ENCODE measurements at places on chromosomes 1 and 21.
A peak's percentile ranks its signal among the peaks of the same experiment; 100 is the strongest.

DNA sequence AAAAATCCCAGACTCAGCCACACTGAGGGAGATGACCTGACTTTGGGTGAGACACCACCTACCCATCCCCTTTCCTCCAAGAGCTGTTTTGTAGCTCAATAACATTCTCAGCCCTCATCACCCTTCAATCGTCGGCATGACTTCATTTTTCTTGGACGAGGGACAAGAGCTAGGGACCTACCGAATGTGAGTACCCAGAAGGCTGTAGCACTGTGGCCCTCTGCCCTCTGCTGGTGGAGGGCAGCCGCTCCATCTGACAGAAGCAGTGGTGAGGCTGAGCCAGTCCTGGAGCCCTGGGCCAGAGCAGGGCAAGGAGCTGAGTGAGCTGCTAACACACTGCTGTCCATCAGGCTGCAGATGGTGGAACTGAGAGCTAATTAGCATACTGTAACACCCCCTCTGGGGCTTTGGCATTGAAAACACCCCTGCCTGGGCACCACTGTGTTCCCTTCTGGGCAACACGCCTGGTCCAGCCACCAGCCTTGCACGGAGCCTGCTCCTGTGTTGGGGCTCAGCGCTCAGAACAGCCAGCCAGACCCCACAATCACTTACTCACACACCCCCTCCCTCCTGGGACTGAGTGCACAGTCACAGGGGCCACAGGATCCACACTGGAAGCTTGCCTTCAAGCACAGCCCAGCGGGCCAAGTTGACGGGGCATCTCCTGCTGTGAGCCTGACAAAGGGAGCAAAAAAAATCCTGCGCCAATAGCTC is 18.3 kb upstream of the ALPL start:
- peak; percentile 74 for DNase-seq

GRCh38 chr1:36781098-36781497 is 253.2 kb downstream of the GRIK3 start:
- no peak for DNase-seq

- DNase-seq = peak; percentile 59
Observed at GRCh38 chr1:99766378-99766800, at the start of gene FRRS1. TSS of gene FRRS1 (minus strand) at chr1:99766635. CDS start at chr1:99748768, 17,867 bp downstream.

GRCh38 chr1:155012776-155013602 is 10.4 kb downstream of the ZBTB7B start:
- DNase-seq = no peak

- DNase-seq = peak; percentile 7
Observed at GRCh38 chr1:1510912-1511532, 940 bp upstream of the ATAD3A start.

- no peak for DNase-seq
Observed at GRCh38 chr1:36453600-36454388, 3.5 kb upstream of the OSCP1 start.

- peak; percentile 21 for DNase-seq
Observed at GRCh38 chr1:102732927-102733326, 375.4 kb downstream of the COL11A1 start.

DNA sequence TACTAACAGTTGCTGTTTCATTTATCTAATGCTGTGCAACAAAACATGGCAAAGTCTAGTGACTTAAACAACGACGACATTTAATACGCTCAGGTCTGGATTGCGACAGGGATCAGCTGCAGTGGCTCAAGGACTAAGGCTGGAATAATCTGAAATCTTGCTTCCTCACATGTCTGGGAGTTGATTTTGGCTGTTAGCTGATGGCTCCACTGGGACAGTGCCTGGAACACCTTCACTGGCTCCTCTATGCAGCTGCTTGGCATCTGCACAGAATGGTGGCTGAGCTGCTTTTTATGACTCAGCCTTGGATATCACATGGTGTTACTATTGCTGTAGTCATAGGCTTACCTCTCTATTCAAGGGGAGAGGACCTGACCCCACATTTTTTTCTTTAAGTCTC is 24.0 kb upstream of the BTG3 start:
- no peak for DNase-seq

- DNase-seq = no peak
Observed at GRCh38 chr1:163655565-163655964, 333.8 kb downstream of the NUF2 start.

DNA sequence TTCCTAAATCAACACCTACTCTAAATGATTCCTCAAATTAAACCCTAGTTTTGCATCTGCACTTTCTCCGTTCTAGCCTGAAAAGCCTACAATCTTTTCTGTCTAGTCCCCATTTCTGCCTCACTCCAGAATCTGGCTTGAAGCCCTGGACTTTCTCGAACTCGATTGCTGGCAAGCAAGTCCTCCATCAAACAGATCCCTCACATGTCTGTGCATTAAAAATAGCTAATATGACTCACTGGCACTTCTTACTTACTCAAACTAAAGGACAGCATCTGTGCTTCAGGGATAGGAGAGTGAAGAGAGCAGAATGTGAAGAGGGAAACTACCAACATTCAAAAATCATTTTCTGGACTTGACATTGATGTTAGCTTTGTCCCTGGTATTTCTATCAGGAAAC is 51.8 kb upstream of the CXADR start:
- DNase-seq = peak; percentile 92

GRCh38 chr1:10621906-10622305 is 147.2 kb downstream of the PEX14 start:
- no peak for DNase-seq

DNA sequence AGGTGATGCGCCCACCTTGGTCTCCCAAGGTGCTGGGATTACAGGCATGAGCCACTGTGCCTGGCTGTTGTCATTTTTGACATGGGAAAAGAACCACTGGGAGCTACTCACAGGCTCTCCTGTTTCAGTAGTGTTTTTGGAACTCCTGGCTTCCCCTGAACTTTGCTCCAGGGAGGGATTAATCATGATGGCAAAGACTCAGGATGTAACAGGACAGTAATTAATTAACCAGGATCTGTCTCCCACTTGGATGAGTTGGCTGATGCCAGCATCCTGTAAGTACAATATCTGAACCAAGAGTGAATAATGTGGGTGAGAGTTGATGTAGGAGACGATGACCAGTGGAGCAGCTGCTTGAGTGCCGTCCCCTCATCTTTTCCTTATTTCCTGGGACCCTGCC is 4.9 kb downstream of the SFT2D2 start:
- no peak for DNase-seq

GRCh38 chr1:229068270-229068987 is 202.5 kb upstream of the RAB4A start:
- peak; percentile 27 for DNase-seq

- DNase-seq = no peak
Observed at GRCh38 chr1:4219826-4220225, 319.8 kb upstream of the C1orf174 start.

GRCh38 chr1:228863776-228864175 is 128.5 kb downstream of the RHOU start:
- DNase-seq = no peak

DNA sequence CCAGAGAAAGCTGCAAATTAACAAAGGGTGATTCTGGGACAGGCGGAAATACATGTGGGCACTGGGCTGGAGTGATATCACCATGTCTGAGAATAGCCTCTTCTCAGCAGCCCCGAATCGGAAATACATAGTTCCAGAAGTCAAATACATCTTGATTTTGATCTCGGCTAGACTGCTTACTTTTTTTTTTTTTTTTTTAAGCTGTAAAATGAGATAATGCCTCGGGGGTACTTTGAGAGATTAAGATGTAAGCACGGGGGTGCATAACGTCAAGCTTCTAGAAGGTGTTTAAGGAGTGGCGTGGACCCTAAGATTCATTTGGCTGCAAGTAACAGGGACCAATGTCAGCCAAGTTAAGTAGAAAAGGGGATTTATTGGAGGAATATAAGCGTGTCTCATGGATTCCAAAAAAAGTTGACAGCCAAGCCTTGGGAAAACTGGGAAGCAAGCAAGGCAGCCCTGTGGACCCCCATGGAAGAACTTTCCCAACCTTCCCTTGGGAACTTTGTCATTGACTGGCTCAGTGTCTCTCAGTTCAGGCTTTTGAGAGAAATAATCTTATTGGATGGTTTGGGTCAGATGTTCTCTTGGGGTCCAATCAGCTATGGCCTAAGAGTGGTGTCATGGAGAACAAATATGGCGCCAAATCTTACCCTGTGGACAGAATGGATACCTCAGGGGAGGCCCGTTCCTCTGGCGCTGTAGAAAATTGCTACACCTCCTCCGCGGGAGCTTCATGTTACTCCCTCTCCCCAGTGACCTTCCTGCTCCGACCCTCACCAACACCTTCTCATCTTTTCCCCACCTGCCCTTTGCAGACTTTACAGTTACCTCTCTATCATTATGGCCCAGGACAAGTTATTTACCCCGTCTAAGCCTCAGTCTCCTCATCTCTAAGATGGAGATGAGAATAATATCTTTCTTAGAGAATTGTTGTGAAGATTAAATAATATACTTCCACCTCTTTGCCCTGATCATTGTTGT is 186.6 kb downstream of the KAZN start:
- no peak for DNase-seq

GRCh38 chr1:154886281-154887015 is 16.4 kb upstream of the KCNN3 start:
- no peak for DNase-seq

GRCh38 chr1:235052067-235053008 is 76.3 kb downstream of the TOMM20 start:
- DNase-seq = no peak

DNA sequence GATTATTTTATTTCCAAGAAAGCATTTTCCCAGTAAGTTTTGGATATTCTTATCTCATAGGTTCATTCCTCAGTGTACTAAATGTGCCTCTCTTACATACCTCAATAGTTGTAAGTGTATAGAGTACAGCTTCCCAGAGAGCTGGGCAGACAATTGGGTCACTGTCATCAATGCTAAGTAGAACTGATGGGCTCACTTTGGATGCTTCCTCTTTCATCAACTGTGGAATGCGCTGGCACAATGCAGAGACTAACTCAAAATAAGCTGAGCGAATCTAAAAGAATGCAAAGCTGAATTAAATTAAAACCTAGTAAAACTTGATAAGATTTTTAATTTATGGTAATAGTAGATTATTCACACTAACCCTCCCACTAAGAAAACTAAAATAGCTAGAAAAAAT is 21.5 kb downstream of the LTN1 start:
- peak; percentile 30 for DNase-seq
